ENCODE measurements at places on chromosomes 11 and 22. TPM values are rescaled to one million over a fixed set of nuclear protein-coding genes. Genes with fewer than 3 reads are reported as not detected.

The MMP27 gene
- total RNA-seq = not detected

The RASL10A gene
- 0.37 TPM for total RNA-seq

The UBQLN3 gene
- not detected for total RNA-seq

The GDPD4 gene
- not detected for total RNA-seq

The IGLL5 gene
- total RNA-seq = not detected

The SEC14L6 gene
- not detected for total RNA-seq

GRCh38 chr11:65429724-65430405 is 7.3 kb downstream of the NEAT1 start:
- peak; percentile 80 for DNase-seq

DNA sequence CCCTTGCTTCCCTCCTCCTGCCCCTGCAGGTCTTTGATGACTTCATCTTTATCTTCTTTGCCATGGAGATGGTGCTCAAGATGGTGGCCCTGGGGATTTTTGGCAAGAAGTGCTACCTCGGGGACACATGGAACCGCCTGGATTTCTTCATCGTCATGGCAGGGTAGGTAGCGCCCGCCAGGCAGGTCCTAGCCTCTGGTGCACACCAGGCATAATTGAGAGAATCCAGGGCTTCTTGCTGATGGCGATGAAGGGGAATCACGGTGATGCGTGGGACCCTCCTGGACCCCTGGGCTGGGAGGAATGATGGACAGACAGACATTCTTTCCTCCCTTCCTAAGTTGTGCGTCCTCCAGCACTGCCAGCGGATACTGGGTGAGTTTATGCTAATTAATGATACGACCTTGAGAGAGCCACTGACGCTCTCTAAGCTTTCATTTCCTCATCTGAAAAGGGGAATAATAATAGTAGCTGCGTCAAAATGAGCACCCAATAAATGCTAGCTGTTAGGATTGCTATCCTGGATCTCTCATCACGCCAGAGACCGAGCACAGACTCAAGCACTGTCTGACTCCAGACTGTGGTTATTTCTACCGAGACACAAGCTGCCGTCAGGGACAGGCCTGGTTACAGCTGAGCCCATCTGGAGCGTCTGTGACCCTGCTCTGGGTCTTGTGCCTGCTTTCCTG is 30.1 kb downstream of the CACNA1I start:
- no peak for DNase-seq

DNA sequence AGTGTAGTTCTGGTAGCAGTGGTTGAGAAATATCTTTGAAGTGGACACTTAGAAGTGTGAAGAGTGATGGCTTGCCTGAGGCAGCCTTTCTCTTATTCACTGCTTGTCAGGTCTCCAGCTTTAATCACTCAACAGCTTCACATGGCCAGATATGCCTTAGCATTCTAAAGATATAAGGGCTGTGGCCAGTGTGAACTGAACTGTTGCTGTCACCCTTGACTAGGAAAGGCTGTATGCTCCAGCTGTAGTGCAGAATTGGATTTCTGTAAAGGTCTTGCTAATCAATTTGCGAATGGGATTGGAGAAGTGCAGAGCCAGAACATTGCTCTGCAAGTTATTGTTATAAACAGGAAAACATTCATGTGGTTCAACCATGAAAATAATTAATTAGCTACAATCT is 266.7 kb downstream of the TMEM135 start:
- no peak for DNase-seq

- DNase-seq = no peak
These were observed 15.0 kb upstream of the CYB5R2 start for GRCh38 chr11:7688238-7688826.

- DNase-seq = no peak
These were observed 6.9 kb upstream of the CCND1 start for GRCh38 chr11:69634069-69634468.

DNA sequence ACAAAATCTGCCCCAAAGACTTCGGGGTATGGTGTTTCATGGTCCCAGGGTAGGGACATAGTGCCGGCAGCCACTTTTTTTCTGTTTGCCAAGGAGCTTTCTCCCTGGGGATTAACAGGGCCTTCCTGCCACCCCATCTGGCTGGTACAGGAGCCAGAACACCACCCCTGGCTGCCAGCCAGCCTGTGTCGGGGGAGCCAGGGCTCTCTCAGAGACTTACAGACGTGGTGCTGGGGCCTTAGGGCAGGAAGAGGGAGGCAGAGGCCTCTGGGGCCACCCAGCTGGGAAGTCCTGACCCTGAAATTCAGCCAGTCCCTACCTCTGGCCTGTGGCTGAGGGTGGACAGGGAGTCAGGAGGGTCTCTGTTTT is 52.4 kb upstream of the CDON start:
- DNase-seq = peak; percentile 91

GRCh38 chr11:73246303-73246702 is 25.8 kb upstream of the P2RY6 start:
- no peak for DNase-seq

GRCh38 chr11:45676522-45677095 is 11.2 kb upstream of the CHST1 start:
- no peak for DNase-seq

DNA sequence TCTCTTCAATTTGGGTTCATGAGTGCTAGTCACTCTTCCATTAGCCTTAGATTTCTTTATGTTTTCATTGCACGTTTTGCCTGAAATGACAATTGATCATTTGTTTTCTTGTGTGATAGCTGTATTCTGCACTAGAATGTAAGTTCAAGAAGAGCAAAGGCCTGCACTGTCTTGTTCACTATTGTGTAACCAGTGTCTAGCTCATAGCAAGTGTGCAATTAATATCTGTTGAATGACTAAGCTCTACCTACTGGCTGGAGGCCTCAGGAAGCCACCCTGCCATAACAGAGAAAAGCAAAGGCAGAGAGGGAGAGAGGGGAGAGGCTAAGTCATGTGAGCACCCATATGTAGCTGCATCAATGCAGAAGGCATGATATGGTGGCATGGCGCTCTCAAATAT is 292.8 kb upstream of the SYN3 start:
- DNase-seq = no peak

GRCh38 chr22:46678003-46678657 is 57.9 kb downstream of the GRAMD4 start:
- no peak for DNase-seq

DNA sequence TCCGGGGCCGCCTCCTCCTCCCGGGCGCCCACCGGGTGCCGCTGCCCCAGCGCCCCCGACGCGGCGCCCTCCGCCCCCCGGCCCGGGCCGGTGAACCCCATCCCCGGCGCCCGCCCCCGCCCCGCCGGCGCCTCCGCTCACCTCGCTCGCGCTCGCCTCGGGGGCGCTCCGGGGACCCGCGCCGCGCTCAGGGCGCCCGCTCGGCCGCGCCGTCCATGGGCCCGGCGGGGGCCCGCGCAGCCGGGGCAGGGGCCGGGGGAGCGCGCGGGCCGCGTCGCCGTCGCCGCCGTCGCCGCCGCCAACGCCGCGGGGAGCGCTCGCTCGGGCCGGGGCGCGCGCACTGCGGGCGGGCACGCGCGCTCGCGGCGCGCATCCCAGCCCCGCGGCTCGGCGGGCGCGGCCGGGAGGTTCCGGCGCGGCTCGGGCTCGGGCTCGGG is 293 bp downstream of the DUSP8 start:
- no peak for DNase-seq

- DNase-seq = no peak
These were observed 6.9 kb downstream of the OR8B12 start for GRCh38 chr11:124536520-124536919.
